Stimulated activated CD4-positive, alpha-beta T cell treated with anti-CD3 and anti-CD28 coated beads, Interleukin-1b, Interleukin-23, amount 100 ng/mL, for 48 hours (primary cell): ENCODE measurements at places on chromosomes 2 and 18.

DNA sequence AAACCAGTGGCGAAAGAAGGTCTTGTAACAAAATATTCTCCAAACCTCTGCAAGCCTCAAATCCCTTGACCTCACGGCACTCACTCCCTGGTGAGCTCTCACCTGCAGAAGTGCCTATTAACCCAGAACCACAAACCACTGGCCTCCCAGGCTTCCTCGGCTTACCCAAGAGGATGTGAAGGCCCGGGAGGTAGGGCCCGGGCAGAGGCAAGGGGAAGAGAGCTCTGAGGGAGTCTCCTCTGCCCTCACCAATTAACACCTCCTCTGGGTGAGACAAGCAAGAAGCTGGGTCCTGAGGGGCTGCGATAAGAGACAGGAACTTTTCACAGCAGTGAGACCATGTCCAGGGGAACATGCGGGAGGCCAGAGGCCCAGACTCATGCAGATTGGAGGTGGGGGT, 53.7 kb downstream of the EMX1 start:
- no peak for DNase-seq

DNA sequence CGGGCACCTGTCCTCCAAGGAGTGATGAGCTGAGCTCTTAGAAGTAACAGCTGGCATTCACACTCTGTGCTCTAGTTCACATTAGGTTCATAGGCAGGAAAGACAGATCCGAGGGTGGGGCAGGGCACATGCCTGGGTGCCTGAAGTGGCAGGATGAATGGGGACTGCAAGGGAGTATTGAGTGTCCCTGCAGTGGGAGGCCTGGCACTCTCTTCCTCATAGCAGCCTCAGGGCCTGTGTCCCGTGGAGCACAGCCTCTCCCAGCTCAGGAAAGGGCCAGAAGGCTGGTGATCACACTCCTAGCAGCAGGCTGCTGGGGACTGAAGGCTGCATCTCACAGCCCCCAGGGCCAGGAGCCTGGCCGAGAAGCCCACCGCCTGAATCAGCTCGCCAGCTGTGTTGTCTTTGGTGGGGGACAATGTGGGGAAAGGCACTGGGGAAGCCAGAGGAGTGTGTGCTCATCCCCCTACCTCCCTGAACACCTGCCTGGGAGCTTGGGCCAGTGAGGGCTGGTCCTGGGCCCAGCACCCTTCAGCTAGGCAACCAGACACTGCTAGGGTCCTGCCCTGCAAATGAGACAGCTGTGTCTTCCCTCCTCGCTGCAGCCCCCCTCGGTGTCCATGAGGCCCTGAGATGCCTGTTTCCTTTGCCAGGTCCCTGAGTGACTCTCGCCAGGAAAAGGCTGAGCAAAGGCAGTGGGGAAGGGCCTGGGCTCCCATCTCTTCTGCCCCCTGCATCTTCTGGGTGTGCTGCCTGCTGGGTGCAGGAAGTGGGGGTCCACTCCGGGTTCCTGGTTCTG, 48.2 kb upstream of the HS6ST1 start:
- no peak for DNase-seq

- no peak for DNase-seq
Measured at GRCh38 chr18:60654298-60654697, 281.7 kb upstream of the MC4R start.

GRCh38 chr2:80302314-80303005, 2.1 kb downstream of the LRRTM1 start:
- no peak for DNase-seq

GRCh38 chr2:240990726-240991377, 7.6 kb upstream of the SNED1 start:
- no peak for DNase-seq

DNA sequence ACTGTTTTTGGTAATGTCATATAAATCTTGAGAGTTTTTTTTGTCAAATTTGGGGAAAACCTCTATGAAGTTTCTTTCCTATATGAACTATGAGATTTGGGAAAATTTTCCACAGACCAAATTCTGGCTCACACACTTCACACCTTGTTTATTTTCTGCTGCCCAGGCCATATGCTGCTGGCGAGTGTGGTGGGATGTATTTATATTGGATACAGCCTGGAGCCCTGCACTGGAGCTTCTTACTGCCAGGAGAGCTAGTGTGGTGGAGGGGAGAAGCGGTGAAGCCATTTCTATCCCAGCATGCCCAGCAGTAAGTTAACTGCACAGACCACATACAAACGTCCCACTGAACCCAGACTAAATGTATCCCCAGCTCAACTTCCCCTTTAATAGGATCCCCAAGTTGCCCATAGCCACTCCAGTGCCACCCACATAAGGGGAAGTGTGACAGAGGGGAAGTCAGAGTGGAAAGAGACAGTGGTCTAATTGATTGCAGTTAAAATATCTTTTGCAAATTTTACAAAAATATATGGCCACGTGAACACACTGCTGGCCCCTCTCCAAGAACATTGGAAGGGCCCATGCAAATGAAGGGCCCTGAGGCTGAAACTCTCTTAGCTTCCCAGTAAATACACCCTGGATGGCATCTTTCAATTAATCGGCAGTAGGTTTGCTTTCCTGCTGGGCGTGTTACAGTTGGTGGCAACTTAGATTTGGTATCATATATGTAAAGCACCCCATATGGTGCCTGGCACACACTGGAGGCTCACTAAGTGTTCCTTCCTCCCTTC, 146.6 kb upstream of the ITGA6 start:
- no peak for DNase-seq

GRCh38 chr2:26363323-26363722, 16.7 kb upstream of the ADGRF3 start:
- DNase-seq, result no peak

GRCh38 chr2:15631883-15632282, 40.2 kb downstream of the DDX1 start:
- no peak for DNase-seq

GRCh38 chr2:16537347-16537746, 128.3 kb downstream of the CYRIA start:
- no peak for DNase-seq

DNA sequence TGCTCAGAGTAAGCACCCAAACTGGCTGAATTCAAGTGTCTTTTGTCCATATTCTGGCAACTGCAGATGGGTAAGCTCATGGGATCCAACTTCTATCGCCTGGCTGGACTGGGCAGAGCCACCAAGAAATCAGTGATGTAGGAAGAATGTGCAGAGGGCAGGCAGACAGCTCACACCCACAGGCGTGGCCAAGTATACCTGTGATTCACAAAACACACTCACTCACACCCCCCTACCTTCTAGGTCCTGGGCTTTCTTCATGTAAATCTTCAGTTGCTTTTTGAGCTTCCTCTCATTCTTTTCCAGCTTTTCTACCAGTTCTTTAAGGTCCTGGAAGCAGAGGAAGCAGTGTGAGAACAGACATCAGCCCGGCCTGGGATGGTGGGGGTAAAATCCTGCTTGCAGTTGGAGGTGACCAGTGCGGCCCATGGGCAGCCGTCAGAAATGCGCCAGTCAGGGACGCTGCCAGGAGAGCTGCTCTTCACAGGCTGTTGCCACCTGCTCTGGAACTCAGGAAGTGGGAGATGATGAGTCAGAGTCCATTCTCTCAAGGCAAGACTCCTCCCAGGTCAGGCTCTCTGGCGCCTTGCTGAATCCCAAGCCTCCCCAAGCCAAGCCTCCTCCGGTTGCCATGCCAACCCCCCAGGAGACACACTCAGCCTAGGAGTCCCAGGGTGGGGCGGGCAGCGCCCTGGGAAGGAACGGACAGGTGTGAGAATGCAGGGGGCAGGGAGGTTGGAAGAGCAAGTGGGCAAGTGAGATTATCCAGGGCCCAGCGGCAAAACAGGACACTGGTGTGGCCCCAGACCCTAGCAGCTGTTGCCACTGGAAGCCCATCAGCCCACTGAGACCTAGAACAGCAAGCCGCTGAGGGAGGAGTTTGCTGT, 36.2 kb upstream of the ACAA2 start:
- no peak for DNase-seq
